ENCODE measurements at places on chromosomes 7 and 10.

DNA sequence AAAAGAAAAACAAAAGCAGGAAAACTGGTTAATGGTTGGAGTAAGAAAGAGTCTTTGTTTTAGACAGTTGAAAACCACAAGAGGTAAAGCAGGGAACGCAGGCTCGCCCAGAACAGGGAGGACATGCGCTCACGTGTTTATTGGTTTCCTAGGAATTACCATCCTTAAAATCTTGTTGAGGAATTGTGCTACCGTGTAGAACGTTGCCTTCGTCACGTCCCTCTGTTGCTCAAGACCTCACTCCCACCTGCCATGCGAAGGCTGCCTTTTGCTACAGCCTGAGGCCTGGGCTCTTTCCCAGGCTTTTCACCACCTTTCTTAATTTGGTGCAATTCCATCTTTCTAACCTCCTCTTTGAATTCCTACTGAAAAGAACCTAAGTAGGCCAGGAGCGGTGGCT lies 61.6 kb upstream of the CAMK1D start:
- no peak for DNase-seq

- no peak for DNase-seq
Measured at GRCh38 chr7:99112097-99112496, 31.8 kb downstream of the SMURF1 start.

GRCh38 chr7:6389728-6390127 lies 58.0 kb downstream of the DAGLB start:
- DNase-seq: no peak

DNA sequence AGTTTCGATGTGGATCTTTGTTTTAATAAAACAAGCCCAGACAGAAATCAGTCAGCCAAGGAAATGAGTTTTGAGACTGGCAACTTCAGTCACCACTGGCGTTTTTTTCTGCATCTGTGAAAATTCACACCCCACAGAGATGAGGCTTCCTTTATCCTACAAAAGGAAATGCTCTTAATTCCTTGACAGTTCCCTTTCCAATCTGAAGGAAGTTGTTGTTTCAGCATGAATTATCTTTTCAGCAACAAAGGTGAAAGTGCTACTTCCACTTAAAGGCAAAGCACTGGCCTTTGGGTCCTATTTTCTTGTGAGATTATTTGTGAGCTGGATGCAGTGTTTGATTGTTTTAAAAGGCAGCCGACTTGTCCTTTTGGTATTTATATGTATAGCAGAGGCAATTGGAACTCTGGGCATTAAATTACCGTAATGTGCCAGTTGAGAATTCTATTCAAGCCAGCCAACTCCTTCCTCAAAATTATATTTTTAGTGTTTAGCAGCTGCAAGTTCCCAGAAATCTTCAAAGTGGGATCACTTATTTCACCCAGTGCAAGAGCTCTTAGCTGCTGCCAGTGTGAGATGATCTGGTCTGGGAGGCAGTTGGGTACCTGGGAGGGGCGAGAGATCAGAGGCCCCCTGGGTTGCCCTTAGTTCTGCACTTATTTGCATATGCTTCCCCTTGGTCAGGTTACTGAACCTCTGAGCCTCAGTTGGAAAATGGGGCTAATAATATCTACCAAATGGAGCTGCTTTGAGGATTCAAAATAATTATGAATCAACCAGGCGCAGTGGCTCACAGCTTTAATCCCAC lies 427.1 kb downstream of the GALNT17 start:
- no peak for DNase-seq

DNA sequence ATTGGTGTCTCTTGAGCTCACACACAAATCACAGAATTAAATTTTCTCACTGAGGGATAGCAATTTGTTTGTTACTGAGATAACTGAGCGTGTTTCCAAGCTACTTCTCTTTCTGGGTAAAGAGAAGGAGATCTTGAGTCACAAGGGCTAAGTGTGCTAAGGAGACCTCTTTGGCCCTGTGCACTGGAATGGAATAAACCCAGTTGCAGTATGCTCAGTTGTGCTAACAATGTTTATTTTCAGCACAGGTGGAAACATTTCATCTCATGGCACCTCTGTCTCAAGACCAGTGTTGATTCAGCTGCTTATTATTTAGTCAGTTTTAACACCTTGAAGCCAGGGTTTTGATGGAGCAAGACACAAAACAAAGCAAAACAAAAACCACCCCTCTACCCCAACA lies 22.5 kb upstream of the UBE2H start:
- no peak for DNase-seq

DNA sequence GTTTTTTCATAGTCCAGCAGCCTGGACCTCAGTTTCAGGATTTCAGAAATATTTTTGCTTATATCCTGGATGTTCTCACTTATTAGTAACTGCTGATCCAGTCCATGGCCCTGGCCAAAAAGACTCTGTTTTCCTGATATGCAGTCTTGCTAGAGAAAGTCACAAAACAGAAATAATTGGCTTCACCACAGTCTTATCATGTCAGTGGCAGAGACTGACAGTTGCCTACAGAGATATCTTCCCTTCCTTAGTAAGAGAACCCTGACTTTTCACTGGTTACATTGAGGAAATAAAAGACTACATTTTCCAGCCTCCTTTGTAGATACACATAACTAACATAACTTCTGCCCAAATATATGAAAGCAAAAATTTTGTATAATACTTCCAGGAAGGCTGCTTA lies 56.6 kb downstream of the AHR start:
- no peak for DNase-seq

DNA sequence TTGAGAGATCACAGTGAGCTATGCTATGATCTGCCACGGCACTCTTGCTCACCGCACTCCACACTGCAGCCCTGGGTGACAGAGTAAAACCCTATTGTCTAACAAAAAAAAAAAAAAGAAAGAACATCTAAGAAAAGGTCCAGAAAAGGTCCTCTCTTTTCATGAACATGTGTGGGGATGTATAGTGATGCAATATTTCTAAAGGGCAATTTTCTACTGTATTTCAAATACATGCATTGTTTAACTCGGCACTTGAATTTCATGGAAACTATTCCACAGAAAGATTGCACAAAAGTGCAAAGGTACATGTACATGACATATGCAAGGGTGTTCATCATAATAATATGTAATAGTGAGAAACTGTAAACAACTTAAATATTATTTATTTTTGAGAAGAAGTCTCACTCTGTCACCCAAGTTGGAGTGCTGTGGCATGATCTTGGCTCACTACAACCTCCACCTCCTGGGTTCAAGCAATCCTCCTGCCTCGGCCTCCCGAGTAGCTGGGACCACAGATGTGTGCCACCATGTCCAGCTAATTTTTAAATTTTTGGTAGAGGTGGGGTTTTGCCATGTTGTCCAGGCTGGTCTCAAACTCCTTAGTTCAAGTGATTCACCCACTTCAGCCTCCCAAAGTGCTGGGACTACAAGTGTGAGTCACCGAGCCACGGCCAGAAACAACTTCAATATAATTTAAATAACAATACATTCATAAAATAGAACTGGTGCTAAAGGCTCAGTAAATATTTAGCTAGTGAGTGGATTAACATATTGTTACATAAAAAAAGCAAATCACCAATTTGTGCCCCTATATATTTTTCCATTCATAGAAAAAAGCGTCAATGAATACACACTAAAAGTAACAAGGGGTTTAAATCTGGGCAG lies 1.3 kb upstream of the PPRC1 start:
- no peak for DNase-seq

DNA sequence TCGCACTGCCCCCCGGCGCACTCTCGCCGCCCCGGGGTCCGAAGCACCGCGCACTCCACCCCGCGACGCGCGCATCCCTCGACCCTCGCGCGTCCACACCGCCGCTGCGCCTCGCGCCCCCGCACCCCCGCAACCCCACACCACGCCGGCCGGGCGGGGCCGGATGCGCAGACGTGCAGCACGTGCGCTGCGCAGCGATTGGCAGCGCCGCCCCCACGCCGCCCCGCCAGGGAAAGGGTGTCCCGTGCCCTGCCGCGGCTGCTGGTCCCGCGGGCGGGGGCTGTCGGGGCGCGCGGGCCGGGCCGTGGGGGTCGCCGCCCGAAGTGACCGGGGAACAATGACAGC lies 53.7 kb upstream of the KDM7A start:
- DNase-seq: no peak

Measured in NCI-H1105 (cell line).